ENCODE measurements at places on chromosomes 7 and 10.

DNA sequence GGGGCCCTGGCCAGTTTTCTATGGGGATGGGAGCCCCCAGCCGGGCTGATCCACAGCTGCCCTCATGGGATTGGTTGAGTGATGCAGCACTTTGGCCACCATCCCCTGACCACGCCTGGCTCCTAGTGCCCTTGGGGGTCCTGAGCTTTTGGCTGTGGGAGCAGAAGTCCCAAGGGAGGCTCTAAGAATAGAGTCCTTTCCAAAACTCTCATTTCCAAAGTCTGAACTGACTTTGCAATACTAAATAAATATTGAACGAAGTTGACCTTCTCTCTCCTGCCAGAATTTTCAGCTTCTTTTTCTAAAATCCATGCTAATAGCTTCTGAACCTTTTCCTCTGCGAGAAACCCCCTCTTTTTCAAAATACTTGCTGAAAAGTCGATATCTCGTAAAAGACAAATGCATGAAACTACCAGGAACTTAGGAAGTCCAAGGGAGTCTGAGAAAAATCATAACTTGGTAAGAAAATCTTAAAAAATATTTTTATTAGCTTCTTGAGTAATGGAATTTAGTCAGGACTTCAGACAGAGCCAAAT lies 62.7 kb upstream of the IGFBP3 start:
- DNase-seq: no peak

DNA sequence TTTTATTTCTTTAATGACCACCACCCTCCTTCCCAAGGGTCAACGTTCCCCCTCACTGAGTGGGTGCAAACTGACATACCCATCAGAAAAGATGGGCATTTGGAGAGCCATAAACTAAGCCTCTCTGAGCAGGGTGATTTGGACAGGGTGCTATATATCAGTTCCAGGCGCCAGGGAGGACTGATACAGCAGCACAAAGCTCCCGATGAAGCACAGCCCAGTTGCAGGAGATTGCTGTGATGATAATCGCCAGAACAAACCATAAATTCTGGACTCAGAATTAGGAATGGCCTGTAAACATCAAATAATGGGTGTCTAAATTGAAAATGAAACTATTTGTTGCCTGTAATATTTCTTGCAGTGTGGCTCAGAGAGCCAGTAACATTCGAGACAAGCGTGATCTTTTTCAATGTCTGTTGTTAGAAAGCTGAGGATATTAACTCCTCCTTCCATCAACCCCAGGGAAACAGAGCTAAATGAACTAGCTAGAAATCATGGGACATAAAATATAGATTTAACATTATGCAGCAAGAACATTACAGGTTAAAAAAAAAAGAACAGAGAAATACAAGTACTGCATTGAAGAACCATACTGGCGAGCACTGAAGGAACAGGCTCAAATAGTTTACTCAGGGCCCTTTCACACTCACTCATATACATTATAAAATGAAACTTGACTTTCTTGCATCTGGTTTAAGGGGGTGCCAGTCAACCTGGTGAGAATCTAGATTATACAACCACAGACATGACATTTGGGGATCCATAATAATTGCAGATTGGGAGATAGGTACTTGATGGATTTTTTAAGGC lies 137.5 kb upstream of the LRRTM3 start:
- no peak for DNase-seq

DNA sequence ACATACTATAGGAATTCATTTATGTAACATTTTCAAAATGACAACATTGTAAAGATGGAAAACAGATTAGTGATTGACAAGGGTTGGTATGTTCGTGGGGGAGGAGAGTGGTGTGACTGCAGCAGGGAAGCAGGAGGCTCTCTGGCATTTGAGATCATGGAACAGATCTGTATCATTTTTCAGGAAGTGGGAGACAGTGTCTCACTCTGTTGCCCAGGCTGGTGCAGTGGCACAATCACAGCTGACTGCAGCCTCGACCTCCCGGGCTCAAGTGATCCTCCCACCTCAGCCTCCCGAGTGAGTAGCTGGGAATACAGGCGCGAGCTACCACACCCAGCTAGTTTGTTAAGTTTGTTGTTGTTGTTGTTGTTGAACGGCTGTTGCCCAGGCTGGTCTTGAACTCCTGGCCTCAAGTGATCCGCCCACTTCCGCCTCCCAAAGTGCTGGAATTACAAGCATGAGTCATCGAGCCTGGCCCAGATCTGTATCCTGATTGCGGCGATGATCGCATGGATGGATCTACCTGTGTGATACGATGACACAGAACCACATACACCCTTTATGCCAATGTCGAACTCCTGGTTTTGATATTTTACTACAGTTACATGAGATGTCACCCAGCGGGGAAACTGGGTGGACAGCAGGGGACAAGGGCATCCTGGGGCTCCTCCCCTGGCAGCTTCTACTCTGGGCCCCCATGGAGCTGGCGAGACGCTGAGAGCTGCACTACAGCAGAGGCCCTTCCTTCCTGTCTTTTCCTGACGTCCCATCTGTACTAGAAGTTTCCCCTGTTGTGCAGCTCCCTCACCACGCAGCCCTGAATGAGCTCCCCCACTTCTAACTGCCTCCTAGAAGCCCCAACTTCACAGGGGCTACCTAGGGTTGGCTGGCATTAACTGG lies 12.3 kb upstream of the CYTH3 start:
- DNase-seq: no peak

DNA sequence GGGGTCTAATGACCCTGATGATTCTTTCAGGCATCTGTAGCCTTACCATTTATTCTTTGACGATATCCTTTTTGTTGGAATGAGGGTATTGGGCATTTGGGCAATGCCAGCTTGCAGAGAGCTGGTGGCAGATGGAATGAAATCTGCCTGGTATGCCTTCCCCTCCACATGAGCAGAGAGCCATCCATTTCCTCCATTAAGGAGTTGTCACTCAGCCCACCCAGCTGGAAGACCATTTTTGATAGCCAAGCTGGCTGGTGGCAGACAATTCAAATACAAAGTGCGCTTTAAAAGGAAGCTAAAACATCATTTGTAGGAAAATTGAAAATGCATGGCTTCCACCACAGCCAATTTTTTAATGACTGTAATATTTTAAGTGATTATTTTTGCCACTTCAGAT lies 240.1 kb upstream of the SLC26A5 start:
- DNase-seq: no peak

- DNase-seq: no peak
Measured at GRCh38 chr10:66368146-66368545, 557.7 kb upstream of the LRRTM3 start.

- peak; percentile 14 for DNase-seq
Measured at GRCh38 chr7:19747740-19748339, 25.6 kb downstream of the TMEM196 start.

DNA sequence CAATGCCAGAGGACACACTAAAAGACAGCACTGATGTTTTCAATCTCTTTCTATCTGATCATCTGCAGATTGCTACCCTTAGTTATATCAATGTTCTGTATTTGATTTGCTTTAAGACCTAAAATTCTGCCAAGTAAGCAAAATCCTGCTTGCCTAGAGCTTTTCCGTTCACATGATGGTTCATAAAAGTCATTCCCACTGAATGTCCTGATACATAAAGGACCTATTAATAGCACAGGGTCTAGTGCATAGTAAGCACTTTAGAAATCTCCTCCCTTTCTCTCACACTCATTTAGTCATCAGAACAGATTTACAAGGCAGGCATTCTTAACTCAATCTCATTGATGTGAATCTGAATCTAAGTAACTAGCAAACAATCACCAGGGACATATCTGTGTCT lies 68.8 kb downstream of the PCGF5 start:
- DNase-seq: no peak

GRCh38 chr10:24790599-24790998 lies 66.9 kb upstream of the ARHGAP21 start:
- DNase-seq: no peak

- DNase-seq: no peak
Measured at GRCh38 chr10:106439366-106439765, 725.1 kb downstream of the SORCS1 start.

- no peak for DNase-seq
Measured at GRCh38 chr7:17963281-17963680, 23.0 kb upstream of the SNX13 start.

DNA sequence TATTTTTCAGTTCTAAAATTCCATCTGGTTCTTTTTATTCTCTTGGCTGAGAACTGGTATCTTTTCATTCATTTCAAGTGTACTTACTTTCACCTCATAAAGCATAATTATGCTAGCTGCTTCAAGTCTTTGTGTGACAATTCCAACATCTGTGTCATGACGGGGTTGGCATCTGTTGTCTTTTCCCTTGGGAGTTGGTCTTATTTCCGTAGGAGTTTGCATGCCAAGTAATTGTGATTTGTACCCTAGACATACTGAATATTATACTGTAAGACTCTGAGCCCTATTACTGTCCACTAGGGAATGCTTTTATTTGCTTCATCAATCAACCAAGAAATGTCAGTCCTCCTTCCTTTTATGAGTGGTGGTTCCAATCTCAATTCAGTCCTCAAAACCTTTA lies 24.6 kb upstream of the HUS1 start:
- DNase-seq: no peak

DNA sequence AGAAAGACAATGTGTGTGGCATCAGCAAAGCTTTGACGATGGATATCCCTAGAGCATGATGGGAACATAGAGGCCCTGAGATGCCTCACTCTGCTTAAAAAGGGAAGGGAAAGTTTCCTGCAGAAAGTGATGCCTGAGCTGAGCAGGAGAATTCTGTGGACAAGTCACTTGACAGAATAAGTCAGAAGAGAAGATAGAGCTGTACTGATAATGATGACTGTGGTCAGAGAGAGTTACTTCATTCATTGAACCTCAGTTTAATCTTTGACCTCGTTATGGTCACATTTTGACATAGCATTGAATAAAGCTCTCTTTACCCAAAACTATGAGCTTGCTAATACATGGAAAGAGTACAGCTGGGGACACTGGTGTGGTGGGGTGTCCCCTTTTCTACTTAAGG lies 7.6 kb downstream of the CUBN start:
- DNase-seq: no peak

DNA sequence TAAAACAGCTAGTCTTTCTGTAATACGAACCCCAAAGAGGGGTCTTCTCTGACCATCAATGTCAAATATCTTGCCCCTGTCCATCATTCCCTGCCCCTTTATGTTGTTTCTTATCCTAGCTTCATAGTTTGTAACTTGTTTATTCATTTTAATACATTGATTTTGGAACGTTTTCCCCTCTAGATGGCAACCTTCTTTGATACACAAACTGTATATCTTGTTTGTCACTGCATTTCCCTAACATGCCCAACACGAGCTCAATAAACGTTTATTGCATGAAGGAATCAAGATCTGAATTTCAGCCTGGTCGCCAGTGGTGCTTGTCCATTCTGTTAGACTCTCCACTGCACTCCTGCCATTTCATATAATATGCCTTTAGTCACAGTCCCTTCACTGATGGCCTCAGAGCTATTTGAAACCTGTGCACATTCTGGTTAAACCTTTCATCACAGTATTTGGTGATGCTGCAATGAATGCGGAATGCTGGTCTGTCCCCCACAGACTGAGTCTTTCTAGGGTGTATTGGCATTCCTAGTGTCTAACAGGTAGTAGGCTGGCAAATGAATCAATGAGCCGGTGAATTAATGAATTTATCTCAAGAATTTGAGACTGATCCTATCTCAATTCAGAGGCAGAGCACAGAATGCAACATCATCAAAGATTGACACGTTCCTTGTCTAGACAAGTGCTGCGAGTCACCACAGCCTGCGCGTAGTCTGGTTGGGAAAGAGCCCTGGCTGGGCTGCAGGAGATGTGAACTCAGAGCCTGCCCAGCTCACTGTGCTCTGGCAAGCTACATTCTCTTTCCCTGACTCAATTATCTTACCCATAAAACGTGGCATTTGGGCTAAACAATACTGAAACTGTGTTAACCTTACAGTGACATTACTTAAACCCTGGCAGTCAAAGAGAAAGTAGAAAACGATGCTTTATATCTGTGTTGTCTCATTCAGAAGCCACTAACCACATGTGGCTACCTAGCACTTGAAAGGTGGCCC lies 55.2 kb upstream of the FRMD4A start:
- DNase-seq: no peak

GRCh38 chr7:43469051-43469450 lies 113.9 kb upstream of the STK17A start:
- DNase-seq: no peak

DNA sequence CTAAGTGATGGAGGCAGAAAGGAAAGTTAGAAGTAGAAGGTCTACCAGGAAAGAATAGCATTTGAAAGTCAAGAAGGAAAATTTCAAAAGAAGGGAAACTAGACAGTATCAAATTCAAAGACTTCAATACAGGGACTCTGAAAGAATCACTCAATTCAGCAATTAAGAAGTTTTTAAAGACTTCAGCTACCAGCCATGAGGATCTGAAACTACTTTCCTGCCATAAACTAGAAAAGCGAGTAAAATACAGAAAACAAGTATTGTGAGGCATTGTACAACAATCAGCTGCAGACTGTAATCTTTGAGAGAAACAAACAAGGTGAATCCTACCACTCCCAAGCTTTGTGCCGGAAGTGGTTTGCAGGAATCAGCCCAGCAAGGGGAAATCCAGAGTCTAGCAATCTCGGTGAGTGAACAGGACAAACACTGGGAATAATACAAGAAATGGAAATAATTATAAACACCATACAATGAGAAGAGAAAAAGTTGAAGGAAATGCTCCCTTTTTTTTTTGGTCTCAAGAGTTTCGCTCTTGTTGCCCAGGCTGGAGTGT lies 62.4 kb downstream of the ARHGAP12 start:
- no peak for DNase-seq

GRCh38 chr10:23037561-23037960 lies 57.8 kb upstream of the MSRB2 start:
- no peak for DNase-seq

DNA sequence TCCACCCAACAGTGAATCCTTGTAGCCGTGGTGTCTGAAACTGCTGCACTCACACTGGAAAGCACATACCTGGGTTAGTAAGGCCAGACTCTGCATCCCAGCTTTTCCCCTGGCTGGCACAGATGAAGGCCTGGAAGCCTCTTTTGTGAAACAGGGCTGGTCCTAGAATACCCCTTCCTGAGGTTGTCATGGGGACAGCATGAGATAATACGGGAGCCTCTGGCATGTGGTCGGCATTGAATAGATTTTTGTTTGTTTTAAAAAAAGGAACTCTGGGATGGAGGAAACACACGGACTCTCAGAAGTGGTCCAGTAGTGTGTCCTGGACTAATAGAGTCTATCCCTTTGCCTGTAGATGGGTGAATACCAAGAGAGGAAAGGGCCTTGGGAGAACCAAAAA lies 129.7 kb downstream of the TMEM178B start:
- DNase-seq: no peak

DNA sequence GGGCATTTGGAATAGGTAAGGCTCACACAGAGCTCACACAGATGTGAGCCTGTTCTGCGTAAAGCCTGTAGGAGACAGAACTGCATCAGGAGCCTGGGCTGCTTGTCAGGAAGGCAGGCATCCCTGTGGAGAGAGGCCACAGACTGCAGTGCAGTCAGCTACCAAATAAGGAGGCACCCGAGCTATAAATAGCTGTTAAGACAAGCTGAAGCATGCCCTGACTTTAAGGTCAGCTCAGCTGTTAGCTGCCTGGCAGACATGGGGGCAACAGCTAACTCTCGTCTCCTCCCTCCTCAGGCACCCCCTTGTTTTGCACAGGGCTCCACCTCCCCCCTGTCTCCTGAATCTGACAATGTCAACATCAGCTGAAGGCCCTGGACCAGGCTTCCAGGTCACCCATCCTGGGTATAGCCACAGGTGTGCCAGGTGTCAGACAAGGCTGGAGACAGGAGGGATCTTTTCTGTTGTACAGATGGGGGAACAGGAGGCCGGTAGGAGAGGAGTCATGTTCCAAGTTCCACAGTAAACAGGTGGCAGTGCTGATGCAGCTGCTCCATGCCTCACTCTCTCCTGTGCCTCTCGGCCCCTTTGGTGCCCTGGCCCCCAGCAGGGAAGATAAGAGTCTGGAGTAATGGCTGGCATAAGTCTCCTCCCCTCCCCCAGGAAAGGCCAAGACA lies 27.6 kb upstream of the MKRN1 start:
- DNase-seq: no peak

Data from left kidney (tissue), 8 donors.